Neural progenitor cell (in vitro differentiated cells): ENCODE measurements at places on chromosomes 5 and 9. TPM values are rescaled to one million over a fixed set of nuclear protein-coding genes. Genes with fewer than 3 reads are reported as not detected.

The C5orf58 gene
- total RNA-seq, result not detected in 2 replicates

GRCh38 chr9:136840140-136840876 is 2.0 kb upstream of the AJM1 start:
- no peaks in the 10 kb centered on the region for H3K36me3 ChIP-seq
- H3K27ac ChIP-seq, result peak overlapping the region; percentile 74
- peaks cover 23% of the 10 kb centered on the region for H3K4me1 ChIP-seq
- peaks cover 1% of the 10 kb centered on the region for H3K27me3 ChIP-seq
- no peak overlapping the region for H3K4me3 ChIP-seq

DNA sequence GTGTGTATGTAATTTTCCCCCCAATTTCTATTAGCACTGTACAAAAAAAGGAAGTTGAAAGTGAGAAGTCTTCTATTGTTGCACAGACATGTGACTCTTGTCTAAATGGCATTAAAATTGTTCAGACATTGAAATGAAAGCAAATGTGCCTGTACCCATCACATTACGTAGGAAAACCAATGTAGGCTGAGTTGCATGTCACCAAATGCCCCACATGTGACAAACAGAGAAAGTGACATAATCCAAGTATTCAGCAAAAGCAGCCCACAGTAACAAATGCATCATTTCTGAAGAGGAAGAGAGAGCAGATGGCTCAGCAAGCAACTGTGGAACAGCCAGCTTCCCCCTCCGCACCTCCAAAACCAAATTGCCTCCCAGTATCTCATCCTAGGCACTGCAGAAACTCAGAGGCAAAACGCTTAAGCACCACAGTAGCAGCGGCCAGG is 161.5 kb upstream of the NR4A3 start:
- no peaks in the 10 kb centered on the region for H3K36me3 ChIP-seq
- H3K27me3 ChIP-seq, result no peaks in the 10 kb centered on the region
- no peak overlapping the region for H3K4me3 ChIP-seq
- H3K4me1 ChIP-seq, result no peaks in the 10 kb centered on the region

The RORB gene
- 2.5 and 4.2 TPM in 2 replicates for total RNA-seq

GRCh38 chr9:93601666-93602065 is 25.3 kb downstream of the PHF2 start:
- H3K4me3 ChIP-seq, result no peak overlapping the region
- H3K4me1 ChIP-seq, result peaks cover 7% of the 10 kb centered on the region
- no peak overlapping the region for H3K27ac ChIP-seq
- no peaks in the 10 kb centered on the region for H3K27me3 ChIP-seq

- no peaks in the 10 kb centered on the region for H3K27me3 ChIP-seq
- DNase-seq, result no peak
- no peaks in the 10 kb centered on the region for H3K36me3 ChIP-seq
- H3K4me3 ChIP-seq, result no peak overlapping the region
Measured at GRCh38 chr5:143682246-143682905, 129.6 kb upstream of the HMHB1 start.

GRCh38 chr5:60494635-60495034 is 205.3 kb downstream of the DEPDC1B start:
- H3K4me1 ChIP-seq, result peaks cover 16% of the 10 kb centered on the region
- no peaks in the 10 kb centered on the region for H3K36me3 ChIP-seq
- H3K4me3 ChIP-seq, result no peak overlapping the region

DNA sequence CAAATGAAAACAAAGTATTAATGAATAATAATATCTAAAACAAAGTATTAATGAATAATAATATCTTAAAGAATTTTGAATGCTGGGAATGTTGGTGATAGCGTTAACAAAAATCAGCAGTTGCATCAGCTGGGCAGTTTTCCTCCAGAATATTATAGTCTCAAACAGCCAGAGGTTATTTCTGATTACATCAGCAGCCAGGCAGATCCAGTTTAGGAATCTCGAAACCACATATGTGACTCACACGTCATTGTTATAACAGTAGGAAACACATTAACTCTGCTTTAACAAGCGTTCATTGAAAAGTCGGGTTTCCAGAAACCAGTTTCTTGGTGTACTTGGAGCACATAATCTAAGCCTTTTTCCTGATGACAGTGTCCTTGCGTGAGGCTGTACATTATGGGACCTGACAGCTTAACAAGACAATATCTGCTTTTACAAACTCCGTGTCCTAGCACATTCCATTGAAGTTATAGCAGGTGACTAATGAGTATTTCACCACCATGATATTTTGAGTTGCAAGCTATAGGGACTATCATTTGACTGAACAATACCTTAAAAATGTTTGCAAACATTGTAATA is 559.5 kb upstream of the KLF4 start:
- no peak overlapping the region for H3K4me3 ChIP-seq
- H3K4me1 ChIP-seq, result peaks cover 23% of the 10 kb centered on the region
- H3K27ac ChIP-seq, result no peak overlapping the region
- H3K27me3 ChIP-seq, result no peaks in the 10 kb centered on the region
- DNase-seq, result no peak

- H3K27ac ChIP-seq, result no peak overlapping the region
- H3K4me3 ChIP-seq, result no peak overlapping the region
- DNase-seq, result no peak
- H3K27me3 ChIP-seq, result no peaks in the 10 kb centered on the region
- peaks cover 8% of the 10 kb centered on the region for H3K4me1 ChIP-seq
Measured at GRCh38 chr5:80008995-80009765, 18.1 kb upstream of the MTX3 start.
